ENCODE measurements at places on chromosomes 3 and 15.
A peak's percentile ranks its signal among the peaks of the same experiment; 100 is the strongest.

DNA sequence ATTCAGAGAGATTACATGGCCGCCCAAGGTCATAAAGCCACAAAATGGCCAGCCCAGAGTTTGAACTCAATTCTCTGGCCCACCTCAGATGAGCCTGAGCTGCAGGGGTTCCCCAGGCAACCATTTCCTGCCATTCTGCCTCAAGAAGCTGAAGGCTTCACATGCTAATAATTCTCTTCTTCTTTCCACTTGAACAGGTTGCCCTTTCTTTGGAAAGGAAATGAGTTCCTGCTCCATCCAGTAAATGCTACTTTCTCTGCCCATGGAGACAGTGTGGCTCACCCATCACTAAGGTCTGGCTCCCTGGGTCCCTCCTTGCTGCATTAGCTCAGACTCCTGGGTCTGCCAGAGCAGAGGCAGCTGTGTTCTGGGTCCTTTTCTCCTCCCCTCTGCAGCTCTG is 48.2 kb downstream of the TRIM42 start:
- no peak for DNase-seq

GRCh38 chr15:99764522-99764921 is 31.3 kb upstream of the LYSMD4 start:
- no peak for DNase-seq

DNA sequence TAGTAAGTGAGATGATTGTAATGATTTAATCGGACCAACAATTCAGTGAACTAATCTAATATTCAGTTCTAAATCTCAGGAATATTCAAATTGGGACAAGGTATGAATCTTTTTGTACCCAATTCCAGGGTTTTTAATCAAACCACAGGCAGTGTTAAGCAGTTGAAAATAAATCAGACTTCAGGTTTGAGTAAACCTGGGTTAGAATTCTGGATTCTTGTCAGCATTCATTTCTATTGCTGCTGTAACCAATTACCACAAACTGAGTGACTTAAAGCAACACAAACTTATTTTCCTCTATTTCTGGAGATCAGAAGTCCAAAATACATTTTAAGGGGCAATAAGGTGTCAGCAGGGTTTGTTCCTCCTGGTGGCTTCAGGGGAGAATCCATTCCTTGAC is 208.4 kb upstream of the ZPLD1 start:
- no peak for DNase-seq

DNA sequence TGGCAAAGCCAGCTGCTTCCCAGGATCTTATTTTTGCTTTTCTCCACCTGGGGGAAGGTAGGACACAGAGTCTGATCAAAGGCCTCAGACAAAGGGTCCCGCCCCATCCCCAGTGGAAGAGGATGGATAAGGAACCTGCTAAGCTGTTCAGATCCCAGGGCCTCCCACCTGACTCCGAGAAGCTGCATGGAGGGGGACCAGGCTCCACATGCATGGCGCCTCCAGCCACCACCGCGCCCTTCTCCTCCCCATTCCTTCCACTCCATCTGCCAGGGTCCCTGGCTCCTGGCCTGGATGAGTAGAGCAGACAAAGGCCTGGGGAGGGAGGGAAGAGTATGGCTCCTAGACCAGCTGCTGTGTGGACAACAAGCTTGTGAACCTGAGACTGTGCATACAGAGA is 20.0 kb upstream of the CRABP1 start:
- DNase-seq, result no peak

DNA sequence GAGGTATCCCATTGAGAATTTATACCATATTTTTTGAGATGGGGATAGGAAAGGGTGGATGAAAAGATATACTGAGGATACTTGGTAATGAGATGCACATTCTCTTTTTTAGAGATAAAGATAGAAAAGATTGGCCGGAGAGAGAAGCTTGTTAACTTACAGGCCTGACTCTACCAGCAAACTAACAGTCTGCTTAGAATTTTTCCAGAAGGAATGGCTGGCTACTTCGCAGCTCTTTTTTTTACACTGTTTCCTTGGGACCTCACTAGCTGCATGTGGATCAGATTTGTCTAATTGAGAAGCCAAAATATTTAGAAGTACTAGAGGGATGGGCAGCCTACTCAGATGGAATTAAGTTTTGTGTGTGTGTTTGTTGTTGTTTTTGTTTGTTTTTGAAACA is 586.6 kb downstream of the TAFA4 start:
- DNase-seq, result no peak

GRCh38 chr15:31280046-31280830 is 46.4 kb upstream of the KLF13 start:
- no peak for DNase-seq

GRCh38 chr3:14548321-14548729 is 8.2 kb upstream of the GRIP2 start:
- DNase-seq, result peak; percentile 65

DNA sequence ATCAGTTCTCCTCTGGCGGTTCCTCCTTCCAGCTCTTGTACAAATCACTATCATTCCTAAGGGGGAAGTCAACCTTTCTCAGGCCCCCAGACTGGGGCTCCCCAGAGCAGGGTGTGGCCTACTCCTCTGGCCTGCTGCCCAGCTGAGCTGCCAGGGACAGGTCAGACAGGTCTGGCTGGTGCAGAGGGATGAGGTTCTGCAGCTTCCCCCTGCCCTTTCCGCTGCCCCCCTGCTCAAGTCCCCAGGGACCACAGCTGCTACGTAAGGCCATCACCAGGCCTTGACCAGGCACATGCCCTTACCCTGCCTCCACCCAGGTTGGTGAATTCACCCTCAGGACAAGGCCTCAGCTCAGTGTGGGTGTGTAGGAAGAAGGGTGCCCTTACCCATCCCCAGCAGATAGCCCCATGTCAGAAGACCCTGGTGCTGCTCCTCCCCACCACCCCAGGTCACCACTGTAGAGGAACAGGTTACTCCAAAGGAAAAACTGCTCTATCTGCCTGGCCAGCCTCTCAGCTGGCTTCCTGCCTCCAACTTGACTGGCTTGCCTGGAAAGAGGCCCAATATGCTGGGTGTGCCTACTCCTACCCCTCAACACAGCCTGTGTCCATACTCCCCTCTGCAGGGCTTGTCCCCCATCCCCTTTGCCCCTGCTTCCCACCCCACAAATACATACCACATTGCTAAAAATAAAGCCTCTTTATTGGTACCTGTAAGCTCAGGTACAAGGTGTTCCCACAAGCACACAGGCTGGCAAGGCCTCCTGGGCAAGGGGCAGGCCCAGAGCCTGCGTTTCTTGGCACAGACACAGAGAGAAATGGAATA is 12.0 kb downstream of the CSRNP1 start:
- no peak for DNase-seq

GRCh38 chr15:42921342-42921731 is 759 bp upstream of the TTBK2 start:
- DNase-seq, result no peak

DNA sequence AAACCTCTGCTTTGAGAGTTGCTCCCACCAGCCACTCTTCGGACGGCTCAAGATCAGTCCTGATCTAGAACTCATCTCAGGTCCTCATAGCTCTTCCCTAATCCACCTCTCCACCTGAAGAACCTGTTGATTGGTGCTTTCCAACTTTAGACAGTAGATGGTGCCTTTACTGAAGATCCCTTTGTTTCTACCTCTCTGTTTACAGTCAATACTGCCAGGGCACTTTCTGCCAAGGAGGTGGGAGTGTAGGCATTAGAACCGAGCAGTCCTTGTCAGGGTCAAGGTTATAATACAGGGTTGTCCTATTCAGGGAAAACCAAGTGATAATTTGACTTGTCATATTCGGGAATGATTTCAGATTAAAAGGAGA is 1.2 kb downstream of the CGNL1 start:
- no peak for DNase-seq

GRCh38 chr15:90599644-90600043 is 69.9 kb downstream of the CRTC3 start:
- DNase-seq, result no peak

DNA sequence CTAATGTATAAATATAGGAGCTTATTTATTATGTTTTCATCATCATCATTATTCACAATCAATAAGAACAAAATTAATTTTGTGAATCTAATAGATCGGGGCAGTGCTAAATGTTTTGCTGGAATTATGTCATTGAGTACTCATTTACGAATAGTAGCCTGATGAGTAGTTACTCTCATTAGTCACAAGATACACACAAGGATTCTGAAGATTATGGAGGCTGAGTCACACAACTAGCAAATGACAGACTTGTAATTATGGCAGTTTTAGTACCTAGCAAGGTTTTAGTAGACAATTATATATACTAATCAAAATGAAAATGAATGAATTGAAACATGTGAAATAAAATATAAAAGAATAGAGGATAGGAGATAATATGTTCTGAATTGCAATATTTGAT is 954.2 kb downstream of the CADM2 start:
- DNase-seq, result no peak

DNA sequence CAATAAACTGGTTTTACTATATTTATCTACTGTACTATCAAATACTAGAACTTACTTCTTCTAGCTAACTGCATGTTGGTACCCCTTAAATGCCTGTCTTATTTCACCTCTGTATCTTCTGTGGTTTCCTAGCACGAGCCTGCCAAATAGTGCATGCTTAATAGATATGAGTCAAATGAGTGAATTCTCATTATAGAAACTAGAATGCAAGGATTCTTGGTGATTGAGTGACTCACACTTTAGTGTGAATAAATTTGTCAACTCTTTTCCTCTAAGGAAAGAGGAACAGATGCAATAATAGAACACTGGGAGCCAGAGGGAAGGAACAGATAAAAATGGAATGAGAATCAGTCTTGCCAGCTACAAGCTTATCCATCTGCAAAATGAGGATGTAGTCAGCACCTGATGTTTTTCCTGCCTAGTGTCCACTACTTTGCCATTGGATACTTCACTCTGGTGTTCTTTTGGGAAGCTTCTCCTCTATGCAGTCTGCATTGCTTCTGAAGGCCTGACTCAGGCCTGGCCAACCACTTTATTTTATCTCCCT is 189.1 kb upstream of the CADPS start:
- no peak for DNase-seq

DNA sequence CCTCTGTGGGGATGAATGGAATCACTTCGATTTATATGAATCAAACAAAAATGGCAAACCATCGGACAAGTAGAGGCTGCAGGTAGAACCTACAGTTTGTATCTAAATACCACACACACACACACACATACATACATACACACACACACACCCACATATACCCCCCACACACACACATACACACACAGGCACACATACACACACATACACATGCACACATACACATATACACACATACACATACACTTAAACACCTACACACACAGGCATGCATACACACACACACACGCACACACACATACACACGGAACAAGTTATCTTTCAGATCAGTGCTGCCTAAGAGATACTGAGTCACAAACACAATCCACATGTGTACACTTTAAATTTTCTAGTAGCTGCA is 24.3 kb downstream of the HEG1 start:
- DNase-seq, result no peak

- no peak for DNase-seq
Observed at GRCh38 chr15:61084472-61084871, 144.6 kb downstream of the RORA start.

GRCh38 chr3:71721651-71722157 is 3.5 kb downstream of the EIF4E3 start:
- DNase-seq, result no peak

DNA sequence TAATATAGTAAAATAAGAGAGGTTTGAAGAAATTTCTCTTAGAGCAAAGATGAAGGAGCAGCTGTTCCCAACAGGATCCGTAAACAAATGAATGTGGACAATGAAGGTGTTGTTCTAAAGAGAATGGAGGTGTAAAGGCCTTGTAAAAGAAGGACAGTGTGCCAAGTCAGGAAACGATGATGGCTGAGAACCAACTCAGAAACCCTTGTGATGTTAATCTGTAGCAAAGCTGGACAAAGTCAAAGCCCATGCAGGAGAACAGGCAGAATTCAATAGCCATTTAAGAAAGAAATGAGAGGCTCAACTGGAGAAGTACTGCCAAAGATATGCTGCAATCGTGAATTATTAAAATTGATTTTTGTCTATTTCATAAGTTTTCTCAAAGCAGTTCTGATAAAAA is 192.2 kb downstream of the MBNL1 start:
- DNase-seq, result no peak

DNA sequence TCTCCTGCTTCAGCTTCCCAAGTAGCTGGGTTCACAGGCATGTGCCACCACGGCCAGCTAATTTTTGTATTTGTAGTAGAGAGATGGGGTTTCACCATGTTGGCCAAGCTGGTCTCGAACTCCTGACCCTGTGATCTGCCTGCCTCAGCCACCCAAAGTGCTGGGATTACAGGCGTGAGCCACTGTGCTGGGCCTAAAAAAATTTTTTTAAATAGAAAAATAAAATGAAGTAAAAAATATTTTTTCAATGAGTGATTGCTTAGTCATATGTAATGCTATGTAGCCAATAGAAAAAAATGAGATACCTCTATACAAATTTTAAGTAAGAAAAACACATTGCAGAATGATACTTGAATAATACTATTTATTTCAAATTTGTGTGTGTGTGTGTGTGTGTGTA is 27.9 kb upstream of the SLC30A4 start:
- no peak for DNase-seq

- DNase-seq, result no peak
Observed at GRCh38 chr3:57000012-57000411, 60.5 kb upstream of the SPATA12 start.

- no peak for DNase-seq
Observed at GRCh38 chr3:117442566-117442965, 733.0 kb downstream of the TUSC7 start.

- DNase-seq, result no peak
Observed at GRCh38 chr15:93478947-93479346, 389.9 kb upstream of the RGMA start.
